Memory B cell (primary cell): ENCODE measurements at places on chromosomes 4 and X.

DNA sequence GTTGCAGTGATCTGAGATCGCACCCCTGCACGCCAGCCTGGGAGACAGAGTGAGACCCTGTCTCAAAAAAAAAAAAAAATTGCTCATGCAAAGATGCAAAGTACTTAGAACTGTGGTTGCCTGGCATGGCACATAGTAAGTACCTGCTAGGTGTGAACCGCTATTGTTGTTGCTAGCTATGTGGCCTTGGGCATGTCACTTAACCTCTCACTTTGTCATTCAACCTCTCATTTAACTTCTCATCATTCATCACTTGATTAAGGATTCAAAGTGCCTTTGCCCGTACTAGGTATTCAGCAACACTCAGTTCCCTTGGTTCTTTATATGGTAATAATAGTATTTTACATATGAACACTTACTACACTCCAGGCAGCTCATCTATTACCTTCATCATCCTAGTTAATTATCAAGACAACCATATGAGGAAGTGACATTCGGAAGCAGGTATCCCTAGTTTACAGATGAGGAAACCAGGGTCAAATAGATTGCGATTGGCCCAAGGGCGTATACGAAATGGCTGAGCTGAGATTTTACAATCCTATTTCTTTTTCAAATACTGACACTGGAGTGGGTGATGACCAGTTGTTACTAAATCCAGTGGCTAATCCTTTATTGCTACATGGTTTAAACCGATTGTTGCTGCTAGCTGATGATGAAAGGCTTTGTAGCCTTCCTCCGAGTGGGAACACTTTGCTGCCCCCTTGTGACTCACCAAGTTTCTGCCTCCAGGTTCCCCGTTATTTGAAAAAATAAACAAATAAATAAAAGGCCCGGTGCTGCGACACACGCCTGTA lies 28.8 kb upstream of the SOWAHD start:
- peak; percentile 63 for DNase-seq

GRCh38 chr4:14965071-14965470 lies 37.2 kb upstream of the CPEB2 start:
- DNase-seq, result no peak

GRCh38 chr4:88879991-88880390 lies 177.0 kb downstream of the FAM13A start:
- no peak for DNase-seq

GRCh38 chr4:102322736-102323135 lies 22.5 kb downstream of the SLC39A8 start:
- no peak for DNase-seq

DNA sequence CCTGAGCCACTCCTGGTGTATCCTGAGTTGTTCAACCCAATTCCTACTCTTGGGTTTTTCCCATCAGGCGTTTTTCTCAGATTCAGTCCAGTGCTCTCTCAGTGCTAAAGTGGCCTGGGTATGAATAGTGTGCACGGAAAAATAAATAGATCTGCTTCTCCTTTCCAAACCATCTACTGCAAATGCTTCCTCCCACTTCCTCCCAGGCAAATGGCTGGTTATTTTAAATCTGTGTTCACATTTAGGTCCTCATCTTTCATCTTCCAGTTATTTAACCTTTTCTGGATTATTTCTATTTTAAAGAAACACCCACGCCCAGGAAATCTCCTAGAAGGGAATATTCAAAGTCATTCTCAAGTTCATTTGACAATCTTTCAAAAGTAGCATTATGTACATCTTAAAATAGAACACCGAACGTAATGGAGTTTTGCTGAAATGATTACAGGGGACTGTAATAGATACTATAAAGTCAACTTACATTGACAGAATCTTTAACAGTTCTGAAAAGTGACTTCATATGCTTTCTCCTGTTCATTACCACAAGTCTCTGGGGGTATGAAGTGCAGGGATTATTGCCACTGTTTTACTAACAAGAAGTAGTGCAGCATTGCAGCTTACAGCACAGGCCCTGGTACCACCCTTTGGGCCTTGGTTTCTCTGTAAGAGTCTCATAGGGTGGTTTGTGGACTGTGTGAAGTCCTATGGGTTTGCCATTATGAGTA lies 66.3 kb downstream of the MED28 start:
- no peak for DNase-seq

DNA sequence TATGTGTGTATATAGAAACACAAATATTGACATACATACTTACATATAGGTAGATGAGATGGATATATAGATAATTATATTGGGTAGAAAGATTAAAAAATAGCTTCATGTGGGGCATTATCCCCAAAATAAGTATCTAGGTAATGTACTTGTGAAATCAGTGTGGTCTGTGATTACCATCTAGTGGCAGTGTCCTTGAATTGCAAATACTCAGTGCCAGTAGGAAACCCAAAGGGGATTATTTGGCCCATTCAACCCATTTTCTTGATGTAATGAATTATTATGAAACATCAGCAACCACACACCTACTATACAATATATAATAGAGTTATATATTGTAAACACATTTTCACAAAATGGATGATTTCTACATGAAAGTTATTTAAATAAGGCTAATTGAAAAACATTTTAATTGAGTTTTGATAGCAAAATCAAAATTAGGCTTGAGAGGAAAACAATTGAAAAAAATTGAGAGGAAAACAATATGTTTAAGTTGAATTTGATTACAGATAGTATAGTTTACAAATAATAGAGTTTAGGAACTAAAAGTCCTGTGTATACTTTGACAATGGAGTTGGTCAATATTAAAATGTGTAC lies 389.4 kb downstream of the GALNTL6 start:
- DNase-seq, result no peak

GRCh38 chr4:99645638-99646037 lies 12.0 kb downstream of the C4orf54 start:
- no peak for DNase-seq

GRCh38 chr4:153010146-153010545 lies 74.0 kb downstream of the FHDC1 start:
- no peak for DNase-seq

DNA sequence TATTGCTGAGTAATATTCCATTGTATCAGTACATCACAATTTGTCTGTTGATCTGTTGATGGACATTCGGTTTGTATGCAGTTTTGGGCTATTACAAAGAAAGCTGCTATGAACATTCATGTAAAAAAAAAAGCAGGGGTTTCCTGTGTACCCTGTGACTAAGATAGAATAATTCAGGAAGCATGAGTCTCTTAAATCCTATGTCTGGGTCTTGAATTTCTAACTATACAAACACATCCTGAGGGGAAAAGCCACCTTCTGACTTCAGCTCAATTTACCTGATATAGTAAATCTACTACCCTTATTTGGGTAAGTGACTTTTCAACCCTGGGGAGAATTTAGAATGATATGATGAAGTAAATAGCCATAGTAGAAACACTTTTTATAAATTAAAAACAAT lies 94.6 kb upstream of the FUNDC1 start:
- DNase-seq, result no peak

- DNase-seq, result no peak
Measured at GRCh38 chr4:74016068-74016467, 17.6 kb upstream of the CXCL5 start.

DNA sequence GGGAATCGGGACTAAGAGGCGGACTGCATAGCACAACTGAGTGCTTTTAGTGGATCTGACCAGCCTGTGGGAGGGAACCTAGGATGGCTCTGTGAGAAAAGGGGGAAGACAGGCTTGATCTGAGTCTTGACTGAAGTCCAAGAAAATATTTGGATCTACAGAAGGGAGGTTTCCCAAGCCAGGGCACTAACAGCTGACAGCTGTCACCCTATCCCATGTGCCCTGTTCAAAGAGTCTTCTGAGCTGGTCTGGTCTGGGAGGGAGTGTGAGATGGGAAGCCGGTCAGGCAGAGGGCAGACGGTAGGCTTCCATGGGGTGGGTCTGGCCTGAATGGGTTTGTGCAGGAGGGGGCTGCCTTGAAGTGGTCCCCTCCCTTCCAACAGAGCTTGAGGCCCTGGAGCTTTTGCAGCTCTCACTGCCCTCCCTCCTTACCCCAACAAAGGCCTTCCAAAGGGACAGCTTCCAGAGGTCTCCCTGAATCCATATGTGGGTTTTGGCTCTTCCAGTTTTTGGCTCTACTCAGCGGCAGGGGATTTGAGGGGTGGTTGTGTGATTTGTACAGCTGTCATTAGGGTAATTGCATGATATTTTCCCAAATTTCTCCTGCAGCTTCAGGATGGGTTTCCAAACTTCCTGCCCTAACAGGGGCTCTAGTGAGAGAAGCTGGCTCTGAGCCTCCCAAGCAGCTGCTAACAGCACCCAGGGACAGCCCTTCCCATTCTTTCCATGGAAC lies 643.7 kb downstream of the BCOR start:
- no peak for DNase-seq

GRCh38 chr4:87005690-87006425 lies 71.0 kb downstream of the AFF1 start:
- DNase-seq, result peak; percentile 18

GRCh38 chrX:130179579-130180215 lies 7.9 kb downstream of the RAB33A start:
- no peak for DNase-seq

GRCh38 chr4:77958897-77959296 lies 96.3 kb downstream of the MRPL1 start:
- DNase-seq, result no peak

GRCh38 chr4:2253160-2254084 lies 8.5 kb downstream of the MXD4 start:
- DNase-seq, result peak; percentile 8

DNA sequence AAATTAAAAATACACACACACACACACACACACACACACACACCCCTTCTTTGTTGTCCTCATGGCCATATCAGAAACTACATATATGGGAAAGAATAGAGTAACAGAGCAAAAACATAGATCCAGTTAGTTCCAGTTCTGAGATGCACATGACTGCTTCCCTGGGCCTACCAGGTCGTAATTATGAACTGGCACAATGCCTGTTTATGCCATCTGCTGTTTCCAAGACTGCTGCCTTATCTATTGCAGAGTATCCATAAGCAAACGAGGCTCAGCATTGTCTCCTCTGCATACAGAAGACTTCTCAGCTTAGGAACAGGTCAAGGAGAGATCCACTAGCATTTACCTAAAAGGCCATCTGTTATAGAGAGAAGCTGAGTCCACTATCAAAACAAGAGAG lies 789.0 kb downstream of the TECRL start:
- no peak for DNase-seq

- DNase-seq, result no peak
Measured at GRCh38 chr4:142077048-142077447, 440.7 kb downstream of the IL15 start.

- DNase-seq, result no peak
Measured at GRCh38 chr4:76954489-76954888, 4.9 kb downstream of the SEPTIN11 start.

GRCh38 chr4:185837415-185838103 lies 25.6 kb upstream of the SORBS2 start:
- DNase-seq, result no peak

DNA sequence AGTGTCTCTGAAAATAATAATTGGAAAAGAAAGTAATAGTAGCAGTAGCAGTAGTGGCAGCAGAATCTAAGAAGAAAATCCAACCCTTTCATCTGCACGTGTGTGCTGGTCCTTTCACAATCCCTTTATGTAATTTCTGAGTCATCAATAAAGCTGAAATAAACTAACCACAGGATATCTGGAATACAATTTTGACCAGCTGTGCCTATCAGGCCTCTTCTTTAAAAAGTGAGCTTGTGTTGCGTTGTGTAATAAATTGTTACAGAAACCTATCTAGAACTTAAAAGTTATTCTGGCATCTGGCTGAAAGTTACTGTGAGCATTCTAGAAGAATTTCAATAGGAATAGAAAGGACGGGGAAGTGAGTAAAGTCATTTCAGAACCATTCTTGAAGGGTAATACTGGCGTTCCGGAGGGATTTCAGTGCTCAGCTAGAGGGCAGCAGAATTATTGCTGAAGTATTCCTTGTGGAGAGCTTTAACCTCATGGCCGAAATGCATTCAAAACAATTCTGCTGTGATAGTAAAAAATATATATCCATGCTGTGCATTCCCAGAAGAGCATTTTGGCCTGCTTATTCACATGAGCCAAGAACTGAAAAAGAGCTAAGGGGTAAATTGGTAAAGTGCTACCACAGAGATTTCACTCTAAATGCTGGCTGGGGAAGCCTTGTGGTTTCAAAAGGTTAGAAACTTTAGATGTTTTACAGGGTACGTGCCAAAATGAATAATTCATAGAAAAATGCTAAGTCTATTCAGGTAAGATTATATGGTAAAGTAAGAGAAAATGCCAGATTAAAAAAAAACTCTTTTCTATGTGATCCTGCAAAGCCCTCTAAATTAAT lies 260.6 kb downstream of the NKX6-1 start:
- DNase-seq, result no peak

DNA sequence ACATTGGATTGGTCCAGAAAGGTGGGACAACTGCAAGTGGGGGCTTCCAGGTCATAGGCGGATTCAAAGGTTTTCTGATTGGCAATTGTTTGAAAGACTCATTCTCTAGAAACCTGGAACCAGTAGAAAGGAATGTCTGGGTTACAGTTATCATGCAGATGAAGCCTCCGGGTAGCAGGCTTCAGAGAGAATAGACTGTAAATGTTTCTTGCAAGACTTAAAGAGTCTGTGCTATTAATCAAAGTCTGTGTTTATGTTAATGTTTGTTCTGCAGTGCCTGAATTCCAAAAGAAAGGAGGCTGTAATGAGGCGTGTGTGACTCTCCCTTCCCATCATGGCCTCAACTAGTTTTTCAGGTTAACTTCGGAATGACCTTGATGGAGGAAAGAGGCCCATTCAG lies 43.9 kb upstream of the GC start:
- no peak for DNase-seq

- no peak for DNase-seq
Measured at GRCh38 chrX:71814123-71814912, 51.2 kb downstream of the CXorf49B start.

DNA sequence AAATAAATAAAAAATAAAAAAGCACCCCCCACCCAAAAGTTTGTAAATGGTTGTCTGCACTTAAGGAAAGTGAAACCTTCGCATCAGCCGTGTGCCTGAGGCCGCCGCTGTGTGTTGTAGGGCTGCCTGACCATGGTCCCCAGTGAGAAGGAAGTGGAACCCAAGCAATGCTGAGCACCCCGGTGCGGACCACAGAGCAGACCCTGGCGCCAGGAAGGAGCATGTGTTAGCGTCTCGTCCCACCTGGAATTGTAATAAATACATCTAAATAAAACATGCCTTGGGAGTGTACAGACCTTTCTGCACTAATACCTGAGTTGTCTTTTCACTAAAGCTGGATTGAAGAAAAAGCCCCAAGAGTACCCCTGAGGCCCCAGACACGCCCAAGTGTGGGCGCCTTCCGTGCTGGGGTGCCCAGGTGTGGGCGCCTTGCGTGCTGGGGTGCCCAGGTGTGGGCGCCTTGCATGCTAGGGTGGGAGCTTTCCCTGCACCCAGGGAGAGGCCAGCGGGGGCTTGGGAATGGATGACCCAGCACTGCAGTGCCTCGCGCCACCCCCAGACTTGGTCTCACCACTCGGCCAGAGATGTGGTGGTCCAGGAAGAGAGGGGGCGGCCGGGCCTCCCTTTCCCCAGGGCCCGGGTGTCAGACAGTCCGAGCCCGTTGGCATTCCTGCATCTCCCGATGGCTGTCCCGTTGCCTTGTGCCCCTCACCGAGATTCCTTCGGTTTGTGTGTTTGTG lies 33.7 kb downstream of the HTT-AS start:
- DNase-seq, result no peak

- DNase-seq, result no peak
Measured at GRCh38 chr4:113610537-113610936, 151.0 kb downstream of the CAMK2D start.
